ENCODE measurements at places on chromosomes 1 and 21.

DNA sequence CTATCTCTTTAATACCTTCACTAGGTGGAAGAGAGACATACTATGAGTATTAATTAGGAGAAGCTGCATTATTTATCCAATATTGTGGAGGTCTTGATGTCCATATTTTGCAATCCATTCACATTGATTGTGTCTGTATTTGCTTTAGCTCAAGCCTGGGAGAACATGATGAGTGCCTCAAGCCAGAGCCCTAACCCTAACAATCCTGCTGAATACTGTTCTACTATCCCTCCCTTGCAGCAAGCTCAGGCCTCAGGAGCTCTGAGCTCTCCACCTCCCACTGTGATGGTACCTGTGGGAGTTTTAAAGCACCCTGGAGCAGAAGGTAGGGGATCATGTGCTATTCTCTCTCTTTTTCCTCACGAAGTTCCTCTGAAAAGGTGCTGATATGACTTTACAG is 99.5 kb downstream of the CC2D1B start:
- no peak for DNase-seq

GRCh38 chr1:46517010-46517600 is 27.5 kb downstream of the DMBX1 start:
- DNase-seq: peak; percentile 98

DNA sequence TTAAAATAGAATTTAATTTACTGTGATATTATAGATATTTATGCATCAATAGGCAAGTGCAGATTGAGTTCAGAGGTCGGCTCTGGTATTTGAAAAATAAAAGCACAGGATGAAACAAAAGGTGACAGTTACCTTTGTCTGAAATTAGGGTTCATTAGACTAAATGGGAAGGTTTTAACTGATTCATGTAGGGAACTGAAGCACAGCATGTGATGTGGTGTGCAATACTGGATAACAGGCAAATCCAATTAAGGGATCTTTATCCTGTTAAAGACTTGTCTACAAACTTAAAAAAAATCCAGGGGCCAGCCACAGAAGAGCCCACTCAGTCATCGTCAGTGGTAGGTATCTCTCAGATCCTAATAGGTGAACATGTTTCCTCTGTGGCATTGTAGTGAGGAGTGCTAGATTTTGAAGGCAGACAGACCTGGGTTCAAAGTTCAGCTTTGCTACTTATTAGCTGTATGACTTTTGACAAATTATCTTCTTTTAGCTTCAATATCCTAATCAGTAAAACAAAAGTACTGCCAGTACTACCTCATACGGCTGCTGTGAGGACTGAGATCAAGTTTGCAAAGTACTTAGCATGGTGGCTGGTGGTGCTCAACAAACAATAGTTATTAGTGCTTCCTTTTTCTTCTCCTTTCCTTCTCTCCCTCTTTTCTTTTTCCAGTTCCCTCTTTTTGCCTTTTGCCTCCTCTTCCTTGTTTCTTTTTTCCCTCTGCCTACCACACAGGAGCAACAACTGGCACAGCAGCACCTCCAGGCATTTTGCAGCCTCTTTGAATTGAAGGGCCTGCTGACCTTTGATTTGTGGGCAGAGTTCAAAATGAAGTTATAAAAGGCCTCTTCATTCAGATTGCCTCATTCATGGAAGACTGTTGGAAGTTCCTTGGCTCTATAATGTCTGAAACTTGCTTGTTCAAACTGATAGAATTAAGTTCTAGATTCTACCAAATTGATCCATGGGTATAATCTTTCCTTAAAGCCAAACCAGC is 44.9 kb upstream of the FOXD3 start:
- DNase-seq: no peak

DNA sequence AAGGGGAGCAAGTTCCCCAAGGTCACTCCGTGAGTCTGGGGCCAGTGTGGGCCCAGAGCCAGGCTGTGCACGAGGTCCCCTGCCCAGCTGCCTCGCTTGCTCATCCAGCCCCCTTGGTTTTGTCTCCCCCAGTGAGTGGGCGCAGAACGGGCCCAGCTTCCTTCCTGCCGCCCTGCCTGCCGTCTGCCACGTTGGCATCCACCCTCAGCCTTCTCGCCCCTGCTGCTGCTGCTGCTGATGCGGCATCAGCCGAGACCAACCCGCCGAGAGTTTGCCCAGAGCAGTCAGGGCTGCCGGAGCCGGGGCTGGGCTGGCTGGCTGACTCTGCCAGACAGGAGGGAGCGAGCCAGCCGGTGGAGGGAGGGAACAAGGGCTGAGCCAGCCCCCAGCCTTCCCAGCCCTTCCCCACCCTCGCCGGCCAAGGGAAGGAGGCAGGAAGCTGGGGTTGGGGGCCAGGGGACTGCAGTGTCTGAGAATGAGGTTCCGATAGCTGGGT is 31.4 kb upstream of the WASF2 start:
- no peak for DNase-seq

- peak; percentile 89 for DNase-seq
Observed at GRCh38 chr21:42313501-42313969, 1.7 kb downstream of the TFF3 start.

DNA sequence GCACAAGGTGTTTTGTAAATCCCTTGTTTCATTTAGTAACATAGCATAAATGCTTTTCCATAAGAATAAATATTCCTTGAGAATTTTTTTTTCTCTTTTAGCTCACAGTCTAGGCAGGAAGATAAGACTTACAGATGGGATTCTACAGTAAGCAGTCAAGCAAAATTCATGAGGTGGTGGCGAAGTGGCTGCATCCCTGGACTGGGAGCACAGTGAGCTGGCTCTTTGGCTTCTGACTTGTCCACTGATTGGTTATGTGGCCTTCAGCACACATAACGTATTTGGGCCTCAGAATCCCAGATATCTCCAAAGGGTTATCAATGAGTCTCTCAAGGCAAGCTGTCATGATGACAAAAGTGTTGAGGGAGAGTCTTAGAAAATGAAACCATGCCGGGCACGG is 99.8 kb downstream of the EBNA1BP2 start:
- no peak for DNase-seq

DNA sequence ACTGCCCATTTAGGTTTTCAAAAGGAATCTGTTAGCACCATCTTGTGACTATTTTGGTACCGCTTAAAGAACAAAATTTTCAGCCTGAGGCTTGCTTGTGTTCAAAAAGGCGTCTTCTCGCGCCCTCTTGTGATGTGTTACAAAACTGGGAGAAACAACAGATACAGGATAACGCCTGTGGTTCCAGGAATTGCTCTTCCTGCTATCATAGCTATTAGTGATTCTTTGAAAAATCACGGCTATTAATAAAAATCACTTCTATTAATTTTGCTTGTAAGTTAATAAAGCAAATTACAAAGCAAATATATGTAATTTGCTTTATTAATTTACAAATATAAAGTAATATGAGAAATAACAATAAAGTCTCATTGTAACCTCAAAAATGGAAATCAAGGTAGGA is 82.2 kb upstream of the ABCD3 start:
- peak; percentile 18 for DNase-seq

- DNase-seq: no peak
Observed at GRCh38 chr21:41410767-41411448, 15.1 kb upstream of the MX1 start.

GRCh38 chr1:225866061-225866837 is 15.9 kb downstream of the TMEM63A start:
- DNase-seq: no peak

DNA sequence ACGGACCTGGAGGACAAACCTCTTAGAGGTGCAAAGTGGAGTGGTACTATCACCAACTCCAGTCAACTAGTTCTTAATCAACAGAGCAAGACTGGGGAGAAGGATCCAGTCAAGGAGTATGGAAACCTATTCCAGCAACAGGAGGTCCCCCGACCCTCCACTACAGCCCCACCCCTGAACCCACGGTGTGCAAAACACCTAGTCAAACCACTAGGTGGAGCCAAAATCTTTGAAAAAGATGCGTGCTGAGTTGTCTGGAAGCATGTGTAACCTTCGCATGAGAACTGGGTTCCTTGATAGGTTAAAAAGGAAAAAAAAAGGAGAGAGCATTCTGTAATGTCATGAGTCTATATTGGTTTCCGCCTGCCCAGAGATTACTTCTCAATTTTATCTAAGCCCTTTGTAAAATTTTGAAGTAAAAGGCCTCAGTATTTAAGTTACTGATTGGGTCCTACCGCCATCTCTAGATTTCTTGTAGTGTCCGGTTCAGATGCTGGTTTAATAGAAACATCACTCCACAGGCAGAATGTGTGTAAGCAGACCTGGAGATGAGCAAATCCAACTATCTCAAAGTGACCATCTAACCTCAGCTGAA is 81.9 kb upstream of the HAO2 start:
- DNase-seq: no peak

DNA sequence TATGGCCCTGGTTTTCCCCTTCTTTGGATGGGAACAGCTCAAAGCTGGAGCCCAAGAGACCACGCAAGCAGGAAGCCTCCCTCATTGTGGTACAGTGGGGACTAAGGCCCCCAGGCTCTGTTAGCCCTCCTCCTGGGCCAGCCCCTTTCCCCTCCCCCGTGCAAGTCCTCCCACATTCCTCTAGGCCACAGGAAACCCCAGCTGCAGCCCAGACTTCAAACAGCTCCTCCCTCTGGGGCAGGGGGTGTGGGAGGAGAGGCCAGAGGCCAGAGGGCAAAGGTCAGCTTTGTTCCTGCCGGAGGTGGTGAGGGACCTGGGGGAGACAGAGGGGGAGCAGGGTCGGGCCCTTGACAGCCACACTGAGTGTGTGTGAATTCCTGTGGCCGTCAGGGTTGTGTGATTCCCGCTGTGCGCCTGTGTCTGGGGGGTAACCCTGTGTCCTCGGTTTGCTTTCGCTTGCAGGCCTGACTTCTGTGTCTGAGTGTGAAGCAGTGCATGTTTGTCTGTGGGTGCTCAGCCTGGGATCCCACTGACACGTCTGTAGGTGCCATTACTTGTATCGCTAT is 3.4 kb upstream of the AHDC1 start:
- DNase-seq: no peak

Data from DMS79 treated with DMSO at 0.1 percent for 48 hours (cell line).